ENCODE measurements at places on chromosomes 13 and 19. TPM values are rescaled to one million over a fixed set of nuclear protein-coding genes. Genes with fewer than 3 reads are reported as not detected.

The GNG14 gene
- not detected for total RNA-seq

The OLFM2 gene
- 2.2 TPM for total RNA-seq

The CYP2A6 gene
- 0.27 TPM for total RNA-seq

The HNRNPA1L2 gene
- 1.5 TPM for total RNA-seq

The CEACAM16 gene
- not detected for total RNA-seq

The ZNF90 gene
- 1.00 TPM for total RNA-seq

The MAST1 gene
- not detected for total RNA-seq

The PCDH8 gene
- total RNA-seq, result not detected

The CGB2 gene
- not detected for total RNA-seq

The SIGLEC9 gene
- total RNA-seq, result 1.7 TPM

The TSHZ3 gene
- total RNA-seq, result 3.1 TPM
